ENCODE measurements at places on chromosomes 5 and 9. TPM values are rescaled to one million over a fixed set of nuclear protein-coding genes. Genes with fewer than 3 reads are reported as not detected.

DNA sequence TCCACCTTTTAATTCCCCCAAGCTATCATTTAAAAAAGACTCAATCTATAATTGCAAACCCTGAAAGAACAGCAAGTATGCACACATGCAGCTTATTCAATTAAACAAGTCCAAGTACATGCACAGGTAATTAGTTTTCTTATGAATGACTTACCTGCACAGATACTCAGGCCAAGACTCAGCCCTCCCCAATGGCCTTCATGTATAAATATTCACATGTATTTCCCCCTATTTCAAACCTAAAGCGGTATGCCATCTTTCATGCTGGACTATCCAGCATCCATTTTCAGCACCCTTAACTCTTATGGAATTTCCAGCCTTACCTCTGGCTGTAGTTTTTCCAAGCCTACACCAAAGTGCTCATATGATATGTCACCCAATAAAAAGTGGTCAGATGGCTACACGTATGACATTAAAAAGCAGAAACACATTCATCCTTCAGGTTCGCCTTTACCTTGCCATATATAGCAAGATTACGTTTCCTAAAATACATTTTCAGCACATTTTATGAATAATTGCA lies 205.5 kb downstream of the MEF2C start:
- DNase-seq = no peak

DNA sequence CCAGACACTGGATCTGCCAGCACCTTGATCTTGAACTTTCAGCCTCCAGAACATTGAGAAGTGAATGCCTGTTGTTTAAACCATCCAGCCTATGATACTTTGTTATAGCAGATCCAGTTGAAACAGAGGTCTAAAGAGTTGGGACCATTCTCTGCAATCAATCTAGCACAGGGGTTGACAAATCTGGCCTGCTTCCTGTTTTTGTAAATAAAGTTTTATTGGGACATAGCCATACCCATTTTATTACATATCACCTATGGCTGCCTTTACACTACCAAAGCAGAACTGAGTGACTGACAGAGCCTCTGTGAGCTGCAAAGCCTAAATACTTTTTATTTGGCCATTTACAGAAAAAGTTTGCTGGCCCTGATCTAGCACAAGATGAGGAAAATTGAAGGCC lies 62.0 kb downstream of the BARX1 start:
- no peak for DNase-seq

GRCh38 chr5:159174511-159175168 lies 34.7 kb downstream of the RNF145 start:
- peak; percentile 53 for DNase-seq

GRCh38 chr9:111957856-111958631 lies 61.4 kb downstream of the UGCG start:
- peak; percentile 97 for DNase-seq

- peak; percentile 81 for DNase-seq
Measured at GRCh38 chr5:155943516-155944407, 383.2 kb upstream of the SGCD start.

DNA sequence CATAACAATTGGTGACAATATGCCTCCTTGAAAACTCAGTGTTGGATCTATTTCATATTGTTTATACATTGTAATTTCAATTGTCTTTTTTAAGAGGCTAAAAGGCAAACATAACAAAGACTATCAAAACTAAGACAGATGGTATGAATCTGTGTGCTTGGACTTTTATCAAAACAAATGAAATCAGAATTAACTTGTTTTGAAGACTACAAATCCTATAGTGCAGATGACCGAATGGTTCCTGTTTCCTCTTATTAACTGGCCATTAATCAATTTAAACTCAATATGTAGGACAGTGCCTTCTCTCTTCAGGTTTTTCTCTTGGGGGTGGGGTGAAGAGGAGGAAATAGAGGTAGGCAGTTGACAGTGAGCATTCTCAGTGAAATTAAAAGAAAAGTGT lies 366.9 kb upstream of the GRAMD2B start:
- no peak for DNase-seq

DNA sequence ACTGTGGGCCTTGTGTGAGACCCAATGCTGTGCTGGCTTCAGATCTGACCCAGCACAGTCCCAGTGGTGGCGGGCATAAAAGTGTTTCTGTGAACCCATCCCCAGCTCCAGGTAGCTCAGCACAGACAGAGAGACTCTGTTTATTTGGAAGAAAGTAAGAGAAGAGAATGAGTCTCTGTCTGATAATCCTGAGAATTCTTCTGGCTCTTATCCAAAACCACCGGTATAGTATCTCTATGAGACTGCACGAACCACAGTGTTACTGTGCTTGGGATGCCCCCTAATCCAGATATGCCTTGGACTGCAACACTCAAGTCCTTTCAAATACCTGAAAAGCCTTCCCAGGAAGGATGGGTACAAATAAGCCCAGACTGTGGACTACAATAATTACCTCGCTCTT lies 1660.8 kb upstream of the ACO1 start:
- no peak for DNase-seq

- peak; percentile 7 for DNase-seq
Measured at GRCh38 chr5:153998010-153998409, 40.7 kb downstream of the FAM114A2 start.

DNA sequence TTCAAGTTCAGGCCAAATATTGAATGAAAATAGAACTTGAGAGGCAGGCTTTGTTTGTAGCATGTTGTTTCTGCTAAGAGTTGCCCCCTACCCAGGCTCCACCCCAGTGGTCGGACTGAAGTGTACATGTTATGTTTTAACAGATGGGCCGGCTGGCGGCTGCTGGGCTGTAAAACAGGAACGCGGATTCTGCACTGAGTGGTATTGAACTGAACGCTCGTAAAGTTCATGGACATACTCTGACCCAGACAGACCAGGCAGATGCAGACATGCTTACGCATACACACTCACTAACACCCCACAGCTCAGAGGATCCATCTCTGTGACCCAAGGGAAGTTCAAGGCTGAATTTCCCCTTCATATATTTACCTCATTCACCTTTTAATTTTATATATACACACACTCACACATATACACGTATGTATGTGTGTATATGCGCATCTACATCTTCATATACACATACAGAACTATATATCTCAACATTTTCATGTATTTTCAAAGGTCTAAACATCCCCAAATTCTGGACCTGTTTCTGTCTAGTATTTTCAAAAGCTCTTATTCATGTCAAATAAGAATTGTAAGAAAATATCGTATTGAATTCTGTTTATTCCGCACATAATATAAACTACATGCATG lies 1.4 kb downstream of the MARCHF3 start:
- DNase-seq = no peak

DNA sequence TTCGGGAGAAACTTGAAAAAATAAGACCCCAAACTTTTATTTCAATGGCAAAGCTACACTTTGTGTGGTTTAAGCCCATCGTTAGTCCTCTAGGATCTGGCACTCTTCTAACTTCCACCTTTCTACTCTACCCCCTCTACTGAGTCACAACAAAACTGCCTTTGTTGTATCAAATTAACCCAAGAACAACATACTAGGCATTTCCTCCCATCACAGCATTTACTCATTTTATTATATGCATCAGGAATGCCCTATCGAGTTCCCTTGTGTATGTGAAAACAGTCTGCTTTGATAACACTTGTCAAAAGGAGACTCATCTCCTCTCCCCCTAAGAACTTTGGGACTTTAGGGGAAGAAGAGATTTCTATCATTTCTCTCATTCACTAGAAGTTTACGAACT lies 158.9 kb upstream of the FREM1 start:
- DNase-seq = no peak

- DNase-seq = peak; percentile 77
Measured at GRCh38 chr5:158958021-158958994, 141.4 kb downstream of the EBF1 start.

DNA sequence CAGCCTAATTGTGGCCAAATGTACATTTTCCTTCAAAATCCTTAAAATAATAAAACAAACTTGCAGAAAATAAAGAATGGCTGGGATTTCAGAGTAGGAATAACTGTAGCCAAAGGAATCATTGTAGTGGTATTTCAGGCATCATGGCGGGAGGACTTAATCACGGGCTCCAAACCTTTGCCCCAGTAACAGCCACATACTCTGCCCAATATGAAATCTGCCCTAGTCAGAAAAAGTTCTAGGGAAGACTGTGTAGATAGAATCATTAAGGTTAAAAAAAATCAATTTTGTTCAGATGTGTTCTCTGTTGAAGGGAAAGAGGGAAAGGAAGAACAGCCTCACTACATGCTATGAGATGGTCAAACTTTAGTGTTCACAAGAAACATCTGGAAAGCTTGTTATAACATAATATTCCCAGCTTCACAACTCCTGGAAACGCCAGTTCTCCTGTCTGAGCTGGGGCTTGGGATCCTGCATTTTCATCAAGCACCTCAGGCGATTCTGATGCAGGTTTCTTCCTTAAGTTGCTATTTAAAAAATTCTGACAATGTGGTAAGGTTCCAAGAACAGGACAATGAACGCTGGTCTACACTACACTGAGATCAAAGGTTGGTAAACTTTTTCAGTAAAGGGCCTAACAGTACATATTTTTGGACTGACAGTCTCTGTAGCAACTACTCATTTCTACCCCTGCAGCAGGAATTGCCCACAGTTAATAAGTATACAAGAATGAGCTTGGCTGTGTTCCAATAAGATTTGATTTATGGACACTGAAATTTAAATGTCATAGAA lies 87.9 kb downstream of the CEMIP2 start:
- peak; percentile 71 for DNase-seq

DNA sequence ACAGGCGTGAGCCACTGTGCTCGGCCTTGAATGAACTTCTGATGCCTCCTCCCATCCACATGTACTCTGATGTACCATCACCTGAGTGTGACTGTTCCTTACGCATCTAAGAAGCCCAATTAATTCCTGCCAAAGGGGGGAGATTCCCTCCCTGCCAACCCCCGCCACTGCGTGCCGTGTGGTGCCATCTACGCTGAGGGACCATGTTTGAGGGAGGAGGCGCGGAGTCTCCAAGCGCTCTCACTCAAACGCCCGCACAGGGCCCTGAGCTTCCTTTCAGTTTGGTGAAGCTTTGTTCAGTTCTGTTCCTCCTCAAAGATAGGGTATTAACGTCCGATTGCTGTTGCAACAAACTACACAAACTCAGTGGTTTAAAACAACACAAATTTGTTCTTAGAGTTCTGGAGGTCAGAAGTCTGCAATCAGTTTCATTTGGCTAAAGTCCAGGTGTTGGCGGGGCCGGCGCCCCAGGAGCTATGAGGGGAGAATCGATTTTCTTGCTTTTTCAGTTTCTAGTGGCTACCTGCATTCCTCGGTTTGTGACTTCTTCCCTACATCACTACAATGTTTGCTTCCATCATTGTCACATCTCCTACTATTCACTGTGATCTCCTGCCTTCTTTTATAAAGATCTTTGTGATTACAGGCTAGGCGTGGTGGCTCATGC lies 13.9 kb upstream of the PRXL2C start:
- no peak for DNase-seq

- DNase-seq = no peak
Measured at GRCh38 chr5:9405196-9405754, 140.6 kb downstream of the SEMA5A start.

DNA sequence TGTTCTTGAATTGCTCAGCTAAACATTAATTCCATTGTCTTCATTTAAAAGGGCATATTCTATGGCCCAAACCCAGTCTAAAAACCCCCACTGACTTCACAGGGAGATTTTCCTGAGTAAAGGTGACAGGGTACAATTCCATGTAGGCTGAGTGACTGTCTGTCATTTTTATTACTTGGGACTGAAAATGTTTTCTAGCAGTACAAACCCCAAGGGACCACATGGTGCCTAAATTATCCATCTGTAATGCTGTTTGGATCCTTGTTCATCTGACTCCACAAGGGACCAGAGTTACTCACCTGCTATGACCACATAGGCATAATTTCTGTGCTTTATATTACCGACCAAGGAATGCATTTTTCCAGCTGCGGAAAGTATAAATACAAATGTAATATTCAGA lies 349.1 kb downstream of the ZNF608 start:
- DNase-seq = no peak

GRCh38 chr9:109792951-109793546 lies 13.1 kb downstream of the PALM2AKAP2 start:
- DNase-seq = peak; percentile 96

- DNase-seq = no peak
Measured at GRCh38 chr9:97176206-97176605, 131.3 kb upstream of the CCDC180 start.

- no peak for DNase-seq
Measured at GRCh38 chr5:124289641-124290311, 456.7 kb downstream of the ZNF608 start.

TAF1L gene
- total RNA-seq = not detected

GNA14 gene
- not detected for total RNA-seq

SCGB3A2 gene
- not detected for total RNA-seq

TRIM14 gene
- 6.4 TPM for total RNA-seq

BRINP1 gene
- total RNA-seq = 9.0 TPM

DIPK1B gene
- total RNA-seq = not detected

STOM gene
- total RNA-seq = 67.7 TPM

GRM6 gene
- not detected for total RNA-seq

CCL27 gene
- total RNA-seq = not detected

All from GM23248 (cell line).